ENCODE measurements at places on chromosomes 7 and 10.

DNA sequence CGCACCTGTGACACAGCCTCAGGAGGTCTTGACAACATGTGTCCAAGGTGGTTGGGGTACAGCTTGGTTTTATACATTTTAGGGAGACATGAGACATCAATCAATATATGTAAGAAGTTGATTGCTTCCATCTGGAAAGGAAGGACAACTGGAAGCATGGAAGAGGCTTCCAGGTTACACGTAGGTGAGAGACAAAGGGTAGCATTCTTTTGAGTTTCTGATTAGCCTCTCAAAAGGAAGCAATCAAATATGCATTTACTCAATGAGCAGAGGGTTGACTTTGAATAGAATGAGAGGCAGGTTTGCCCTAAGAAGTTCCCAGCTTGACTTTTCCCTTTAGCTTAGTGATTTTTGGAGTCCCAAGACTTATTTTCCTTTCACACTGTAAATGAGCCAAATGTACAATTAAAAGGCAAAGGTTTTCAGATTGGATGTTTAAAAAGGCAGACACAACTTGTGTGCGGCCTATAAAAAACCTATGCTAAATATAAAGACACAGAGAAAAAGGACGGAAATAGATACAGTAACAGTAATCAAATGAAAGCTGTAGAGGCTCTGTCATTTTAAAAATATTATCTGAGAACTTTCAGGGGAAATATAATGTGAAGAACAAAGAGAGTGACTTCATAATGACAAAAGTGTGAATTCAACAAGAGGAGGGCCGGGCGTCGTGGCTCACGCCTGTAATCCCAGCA is 65.7 kb upstream of the LANCL2 start:
- no peak for DNase-seq

DNA sequence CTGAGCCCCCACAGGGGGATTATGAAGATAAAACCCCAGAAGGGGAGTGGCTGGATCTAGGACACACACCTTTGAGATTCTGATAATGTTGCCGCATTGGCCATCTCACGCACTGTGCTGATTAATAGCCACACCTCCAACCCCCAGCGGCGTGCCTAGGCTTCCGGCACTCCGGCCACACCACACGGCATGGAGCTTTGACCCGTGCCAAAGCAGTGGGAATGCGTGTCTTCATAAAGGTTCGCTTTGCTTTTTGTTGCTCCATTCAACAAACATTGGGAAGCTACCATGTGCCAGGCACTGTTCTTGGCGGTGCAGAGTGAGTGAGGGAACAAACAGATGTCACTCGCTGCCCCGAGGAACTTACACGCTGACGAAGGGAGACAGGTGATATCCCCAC is 117.6 kb downstream of the TCERG1L start:
- no peak for DNase-seq

DNA sequence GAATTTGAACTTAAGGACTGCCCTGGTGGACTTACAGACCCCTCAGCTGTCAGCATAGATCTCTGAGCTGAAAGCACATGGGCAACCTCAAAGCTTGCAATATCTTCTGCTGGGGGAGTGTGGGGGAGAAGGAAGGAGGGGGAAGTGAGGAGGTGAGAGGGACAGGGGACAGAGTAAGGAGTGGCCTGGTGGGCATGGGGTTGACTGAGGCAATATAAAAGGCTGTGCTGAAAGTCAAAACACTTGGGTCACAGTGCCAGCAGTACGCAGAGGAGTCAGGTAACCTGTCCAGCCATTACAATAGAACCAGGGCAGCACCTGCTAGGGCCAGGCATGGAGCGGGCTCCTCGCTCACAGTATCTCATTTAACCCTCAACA is 43.2 kb downstream of the PPP1R3C start:
- no peak for DNase-seq

DNA sequence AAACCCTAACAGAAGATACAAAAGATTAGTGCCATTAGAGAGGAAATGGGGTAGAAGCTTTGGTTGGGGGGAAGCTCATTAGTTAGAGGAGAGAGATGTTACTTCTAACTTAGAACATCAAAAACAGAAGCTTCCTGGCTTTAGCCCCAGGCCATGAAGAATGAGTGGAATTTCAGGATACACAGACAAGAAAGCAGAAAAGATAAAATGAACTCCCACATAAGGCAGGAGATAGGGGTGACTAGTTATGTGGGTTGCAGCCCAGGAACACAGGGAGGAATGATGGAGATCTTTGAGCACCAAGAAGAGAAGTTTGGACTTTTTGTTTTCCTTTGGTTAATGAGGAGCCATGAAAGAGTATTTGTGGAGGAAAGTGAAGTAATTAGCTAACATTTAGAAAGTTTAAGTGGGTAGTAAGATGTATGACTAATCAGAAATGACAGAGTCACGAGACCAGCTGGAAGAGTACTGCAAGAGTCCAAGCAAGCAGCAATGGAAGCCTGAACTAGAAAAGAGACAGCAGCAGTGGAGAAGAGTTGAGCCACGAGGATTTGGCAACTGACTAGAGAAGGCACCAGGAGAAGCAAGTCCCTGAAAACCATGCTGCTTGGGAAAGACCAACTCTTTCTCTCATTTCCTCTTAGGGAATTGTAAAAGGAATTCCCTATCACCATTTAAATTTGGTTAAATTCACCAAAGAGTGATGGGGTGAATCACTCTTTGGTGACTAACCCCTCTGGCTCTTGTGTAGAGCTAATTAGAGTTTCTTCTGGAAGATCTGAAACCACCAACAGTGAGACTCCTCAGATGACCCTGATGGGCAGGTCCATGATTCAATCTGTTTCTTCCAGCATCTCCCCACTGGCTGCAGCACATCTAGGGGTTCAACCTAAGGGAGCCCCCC is 131.9 kb downstream of the KCNMA1 start:
- peak; percentile 65 for DNase-seq

GRCh38 chr7:37311355-37311754 is 137.3 kb downstream of the ELMO1 start:
- DNase-seq, result no peak

- DNase-seq, result no peak
Observed at GRCh38 chr10:103584216-103585010, 90.9 kb downstream of the NEURL1 start.

DNA sequence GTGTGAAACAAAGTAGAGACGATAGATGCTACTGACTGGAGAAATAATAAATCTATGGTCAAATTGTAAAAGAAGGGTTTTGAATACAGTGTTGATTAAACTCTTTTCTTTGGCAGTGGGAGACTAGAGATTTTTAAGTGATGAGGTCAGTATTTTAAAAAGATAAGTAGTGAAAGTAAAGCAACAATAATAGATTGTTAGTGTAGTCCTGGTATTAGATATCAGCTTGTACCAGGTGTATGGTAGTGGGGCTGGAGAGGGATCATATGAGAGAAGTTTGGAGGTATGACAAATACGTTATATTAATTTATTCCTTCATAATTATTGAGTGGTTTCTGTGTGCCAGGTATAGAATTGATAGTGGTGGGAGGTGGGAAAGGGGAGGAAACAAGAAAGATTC is 25.2 kb downstream of the PHTF2 start:
- no peak for DNase-seq

DNA sequence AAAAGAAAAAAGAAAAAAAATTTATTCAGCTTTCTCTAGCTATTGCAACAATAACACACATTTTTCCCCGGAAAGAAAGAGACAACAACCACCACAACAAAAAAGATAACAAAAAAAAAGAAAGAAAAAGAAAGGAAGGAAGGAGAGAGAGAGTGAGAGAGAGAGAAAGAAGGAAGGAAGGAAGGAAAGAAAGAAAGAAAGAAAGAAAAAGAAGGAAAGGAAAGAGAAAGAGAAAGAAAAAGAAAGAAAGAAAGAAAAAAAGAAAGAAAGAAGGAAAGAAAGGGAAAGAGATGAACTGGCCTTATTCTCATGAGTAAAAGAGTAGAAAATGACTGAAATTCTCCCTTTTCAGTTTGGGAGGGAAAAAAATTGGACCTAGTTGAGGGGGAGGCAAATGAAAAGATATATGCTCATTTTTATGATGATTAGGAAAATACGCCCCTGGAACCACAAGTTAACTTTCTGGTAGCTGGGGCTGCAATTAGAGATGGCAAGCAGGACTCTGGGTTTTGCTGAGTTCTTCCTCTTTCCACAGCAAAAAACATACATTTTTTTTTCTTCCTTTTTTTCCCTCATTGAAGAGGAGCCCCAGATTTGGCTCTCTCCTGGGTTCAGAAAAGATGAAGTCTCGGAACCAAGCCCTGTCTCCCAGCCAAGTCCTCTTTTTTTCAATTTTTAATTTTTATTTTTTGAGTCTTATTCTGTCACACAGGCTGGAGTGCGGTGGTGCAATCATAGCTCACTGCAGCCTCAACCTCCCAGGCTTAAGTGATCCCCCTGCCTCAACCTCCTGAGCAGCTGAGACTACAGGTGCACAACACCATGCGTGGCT is 12.6 kb upstream of the PRDX3 start:
- DNase-seq, result no peak

GRCh38 chr7:74032624-74033371 is 4.8 kb downstream of the ELN start:
- DNase-seq, result no peak
